ENCODE measurements at places on chromosomes 13 and 19. TPM values are rescaled to one million over a fixed set of nuclear protein-coding genes. Genes with fewer than 3 reads are reported as not detected.

Gene HCST
- not detected for total RNA-seq

Gene KATNAL1
- total RNA-seq = 15.2 TPM

DNA sequence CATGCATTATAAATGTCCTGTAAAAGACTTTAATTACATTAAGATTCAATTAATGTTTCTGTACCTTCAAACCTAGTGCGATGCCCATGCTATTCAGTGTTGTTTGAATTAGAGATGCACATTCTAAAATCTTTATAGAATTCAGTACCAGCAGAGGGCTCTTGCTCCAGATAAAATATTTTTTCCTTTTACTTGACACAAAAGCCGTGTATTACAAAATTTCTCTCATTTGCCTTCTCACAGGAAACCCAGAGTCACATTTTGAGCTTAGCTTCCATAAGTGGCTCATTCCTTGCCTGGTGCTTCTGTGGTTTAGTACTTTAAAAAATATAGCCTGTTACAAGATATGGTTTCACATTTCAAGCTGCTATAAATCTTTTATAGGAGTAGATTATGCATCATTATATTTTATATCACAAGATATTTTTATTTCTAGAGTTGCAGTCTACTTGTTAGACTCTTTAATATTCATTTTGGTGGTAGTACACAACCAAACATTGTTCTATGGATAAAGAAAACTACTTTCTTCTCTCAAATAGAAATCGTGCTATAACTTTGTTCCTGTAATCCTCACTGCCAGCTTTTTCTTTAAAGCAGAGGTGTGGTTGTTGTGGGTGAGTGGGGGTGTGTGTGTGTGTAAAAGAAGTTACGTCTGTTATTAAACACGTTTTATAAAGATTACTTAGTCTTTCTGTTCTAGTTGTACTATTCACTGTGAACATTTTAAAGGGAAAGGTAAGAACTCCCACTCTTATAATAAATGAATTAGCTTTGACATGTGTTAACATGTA lies 101.4 kb downstream of the RNF17 start:
- DNase-seq = no peak

DNA sequence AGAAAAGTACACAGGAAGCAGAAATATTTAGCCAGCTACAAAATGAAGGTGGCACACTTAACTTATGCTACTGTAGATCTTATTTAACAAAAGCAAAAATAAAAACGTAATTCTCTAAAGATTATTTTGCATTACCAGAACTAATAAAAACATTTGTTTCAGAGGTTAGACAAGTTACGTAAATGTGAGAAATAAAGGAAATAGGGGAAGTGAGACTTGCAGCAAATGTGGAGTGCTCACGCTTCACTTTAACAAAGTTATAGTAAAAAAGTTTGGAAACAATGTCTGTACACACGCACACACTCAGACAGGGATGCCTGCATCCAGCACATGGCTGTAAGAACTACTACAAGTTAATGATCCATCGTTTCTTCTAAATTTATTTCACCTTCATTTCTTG lies 83.7 kb downstream of the NALCN start:
- DNase-seq = no peak

DNA sequence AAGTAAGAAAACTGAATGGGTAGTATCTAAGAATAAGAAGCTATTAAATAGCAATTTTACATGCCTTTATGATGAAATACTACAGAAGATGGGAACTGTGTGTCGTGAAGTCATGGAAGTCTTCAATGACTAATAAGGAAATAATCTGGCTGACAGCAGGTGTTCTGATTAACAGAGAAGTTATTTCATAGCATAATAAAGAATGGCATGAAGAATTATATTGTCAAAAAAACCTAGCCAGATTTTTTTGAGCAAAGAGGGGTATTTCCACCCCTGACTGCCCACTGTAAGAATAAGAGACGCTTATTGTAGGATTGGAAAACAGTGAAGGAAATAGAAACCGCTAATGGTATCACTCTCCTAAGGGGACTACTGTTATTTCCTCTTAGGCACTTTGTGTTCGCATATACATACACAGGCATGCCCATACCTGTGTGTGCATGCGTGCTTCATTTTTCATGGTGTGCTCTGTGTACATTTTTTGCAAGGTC lies 318.8 kb downstream of the SHISA2 start:
- no peak for DNase-seq

Gene CCL25
- not detected for total RNA-seq

DNA sequence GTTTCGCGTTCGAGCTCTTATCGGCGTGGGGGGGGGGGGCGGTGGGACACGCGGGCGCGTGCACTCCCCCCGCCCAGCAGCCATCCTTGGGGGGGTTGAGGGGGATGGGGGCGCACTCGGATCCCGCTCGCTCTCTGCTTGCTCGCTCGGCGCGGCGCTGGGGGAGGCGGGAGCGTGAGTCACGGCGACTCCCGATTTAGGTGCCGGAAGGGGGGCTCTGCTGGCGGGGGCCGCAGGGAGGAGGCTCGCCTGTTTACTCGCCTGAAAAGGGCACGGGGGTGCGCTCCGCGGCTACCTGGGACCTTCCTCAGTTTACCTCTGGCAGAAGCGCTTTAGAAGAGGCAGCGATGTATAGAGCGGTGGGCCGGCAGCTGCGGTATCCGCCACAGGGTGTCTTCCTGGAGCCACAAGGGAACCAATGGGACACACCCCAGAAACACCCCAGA lies 1.1 kb upstream of the PDE4A start:
- no peak for DNase-seq

Gene B3GNT8
- 20.8 TPM for total RNA-seq

Gene RPL13A
- 3,916 TPM for total RNA-seq

GRCh38 chr19:29858000-29858596 lies 46.3 kb downstream of the CCNE1 start:
- no peak for DNase-seq

GRCh38 chr13:111431206-111431605 lies 110.8 kb downstream of the TEX29 start:
- DNase-seq = no peak

Gene DAND5
- total RNA-seq = 0.32 TPM

Gene KANK3
- total RNA-seq = 16.7 TPM

GRCh38 chr19:12664406-12665280 lies 1.9 kb downstream of the MAN2B1 start:
- no peak for DNase-seq

- DNase-seq = peak; percentile 9
Measured at GRCh38 chr13:113553511-113554332, 30.8 kb upstream of the TFDP1 start.

Gene DNAAF3
- 0.72 TPM for total RNA-seq

DNA sequence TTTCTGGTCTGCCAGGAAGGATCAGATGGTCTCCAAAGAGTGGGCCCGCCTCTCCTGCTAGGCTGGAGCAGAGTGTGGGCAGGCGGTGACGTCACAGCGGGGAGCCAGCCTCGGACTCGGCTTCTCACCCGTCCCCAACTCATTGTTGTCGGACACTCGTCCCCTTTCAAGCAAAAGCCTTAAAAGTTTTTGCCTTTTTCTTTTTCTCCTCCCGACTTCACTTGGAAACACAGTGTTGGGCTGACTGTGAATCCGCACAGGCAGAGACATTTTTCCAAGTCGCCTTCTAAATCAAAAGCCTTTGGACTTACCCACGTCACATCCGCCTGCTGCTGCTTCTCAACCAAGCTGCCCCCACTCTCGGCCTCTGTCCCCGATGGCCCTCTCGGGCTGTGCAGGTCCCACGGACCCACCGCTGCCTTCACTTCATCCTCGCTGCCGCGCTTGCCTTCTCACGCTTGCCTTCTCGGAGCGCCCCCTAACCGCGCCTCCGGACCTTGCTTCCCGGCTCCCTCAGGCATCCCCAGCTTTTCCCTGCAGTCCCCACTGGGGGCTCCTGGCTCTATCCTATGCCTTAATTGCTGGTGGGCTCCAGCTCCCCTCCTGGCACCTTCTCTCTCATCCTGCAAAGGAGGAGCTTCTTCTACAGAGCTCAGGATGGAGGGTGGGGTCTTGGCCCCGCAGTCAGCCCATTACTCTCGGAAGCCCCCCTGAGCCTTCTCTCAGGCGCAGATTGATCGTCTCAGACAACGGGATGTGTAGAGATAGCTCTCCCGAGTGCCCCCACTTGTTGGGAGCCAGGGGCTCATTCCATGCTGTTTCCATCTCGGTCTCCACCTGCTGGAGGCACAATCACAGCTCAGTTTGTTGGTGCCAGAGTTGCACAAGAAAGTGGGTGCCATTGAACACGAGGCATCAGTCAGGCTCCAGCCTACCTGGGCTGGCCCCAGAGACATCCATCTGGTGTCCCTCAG lies 3.9 kb upstream of the ZNF135 start:
- no peak for DNase-seq

Gene ZNF547
- 1.6 TPM for total RNA-seq

Data from lower leg skin (tissue), 4 donors.